OCI-LY7 (cell line): ENCODE measurements at places on chromosomes 1 and 21. TPM values are rescaled to one million over a fixed set of nuclear protein-coding genes. Genes with fewer than 3 reads are reported as not detected.

The KRTAP7-1 gene
- not detected in 2 replicates for total RNA-seq

The TMPRSS15 gene
- 0.13 and 0.48 TPM in 2 replicates for total RNA-seq

The FHAD1 gene
- not detected in 2 replicates for total RNA-seq

The CEP85 gene
- total RNA-seq, result 47.1 and 53.6 TPM in 2 replicates

The FCRL5 gene
- total RNA-seq, result 44.8 and 57.4 TPM in 2 replicates

The OVAAL gene
- not detected in 2 replicates for total RNA-seq

DNA sequence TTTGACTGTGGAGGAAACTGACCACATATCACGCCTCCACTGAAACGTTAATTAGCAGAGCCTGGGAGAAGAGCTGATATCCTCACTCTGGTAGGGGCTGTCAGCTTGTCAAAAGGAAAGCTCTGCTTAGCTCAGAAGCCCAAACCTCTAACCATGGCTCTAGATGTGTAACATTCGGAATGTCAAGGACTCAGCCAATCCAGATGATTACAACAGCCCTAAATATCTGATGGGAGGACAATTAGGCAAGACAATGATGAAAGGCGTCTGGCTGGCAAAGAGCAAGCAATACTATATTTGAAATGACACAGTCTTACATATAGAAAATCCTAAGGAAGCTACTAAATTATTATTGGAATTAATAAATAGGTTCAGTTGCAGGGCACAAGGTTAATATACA is 45.7 kb upstream of the COX20 start:
- no peak for DNase-seq

DNA sequence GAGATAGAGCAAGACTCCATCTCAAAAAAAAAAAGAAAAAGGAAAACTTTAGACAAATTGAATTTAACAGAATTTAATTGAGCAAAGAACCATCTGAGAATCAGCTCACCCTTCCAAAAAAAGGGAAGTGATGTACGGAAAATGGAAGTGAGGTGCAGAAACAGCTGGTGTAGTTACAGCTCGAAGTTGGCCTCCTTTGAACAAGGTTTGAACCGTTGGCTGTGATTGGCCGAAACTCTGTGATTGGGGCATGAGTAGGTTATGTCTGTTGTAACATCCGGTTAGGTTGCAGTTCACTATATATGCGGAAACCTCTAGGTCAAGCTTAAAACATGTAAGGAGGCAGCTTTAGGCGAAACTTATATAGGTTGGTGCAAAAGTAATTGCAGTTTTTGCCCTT is 97.9 kb upstream of the KIF26B start:
- DNase-seq, result no peak

DNA sequence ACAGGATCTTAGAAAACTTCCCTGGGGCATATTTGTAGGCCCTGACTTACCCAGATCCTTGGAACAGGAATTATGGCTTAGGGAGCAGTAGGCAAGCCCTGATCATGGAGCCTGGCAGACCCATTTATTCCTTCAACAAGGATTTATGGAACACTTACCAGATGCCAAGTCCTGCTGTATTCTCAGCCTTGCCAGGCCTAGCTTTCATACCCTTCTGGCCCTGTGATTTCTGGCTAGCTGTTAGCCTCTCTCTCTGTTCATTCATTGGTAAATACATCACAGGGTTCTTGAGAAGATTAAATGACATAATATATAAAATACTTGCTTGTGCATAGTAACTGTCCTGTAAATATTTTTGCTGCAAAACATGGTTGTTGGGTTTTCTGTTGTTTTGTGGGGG is 32.4 kb upstream of the SRP9 start:
- DNase-seq, result no peak

DNA sequence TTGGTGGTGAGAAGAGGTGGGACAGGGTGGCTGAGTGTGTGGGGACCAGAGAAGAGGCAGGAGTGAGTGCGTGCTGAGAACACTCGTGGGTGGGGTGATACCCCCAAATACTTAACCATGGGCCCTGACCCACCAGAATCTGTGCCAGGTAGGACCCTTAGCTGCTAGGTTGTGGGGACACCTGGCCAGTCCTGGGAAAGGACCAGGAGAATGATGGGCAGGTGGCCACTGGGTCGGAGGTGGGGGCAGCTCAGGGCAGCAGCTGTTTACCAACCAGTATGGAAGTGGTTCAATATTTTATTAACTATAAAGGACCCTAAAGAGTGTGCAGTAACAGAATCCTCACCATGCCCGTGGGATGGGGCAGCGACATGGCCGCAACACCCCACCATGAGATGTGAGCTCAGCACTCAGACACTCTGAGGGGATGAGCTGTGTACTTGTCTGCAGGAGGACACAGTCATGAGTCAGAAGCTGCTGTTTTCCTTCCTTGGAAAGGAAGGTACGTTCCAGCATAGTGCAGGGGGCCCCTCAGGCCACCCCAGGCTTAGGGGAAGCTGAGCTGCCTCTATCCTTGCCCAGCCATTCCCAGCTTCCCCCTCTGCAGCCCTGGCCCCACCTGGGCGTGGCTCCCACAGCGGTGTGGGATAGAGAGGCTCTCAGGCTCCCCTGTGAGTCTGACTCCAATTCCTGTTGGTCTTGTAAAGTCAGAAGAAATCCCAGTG is 25.4 kb downstream of the TEX35 start:
- no peak for DNase-seq

GRCh38 chr1:30012455-30013440 is 710.6 kb downstream of the MATN1 start:
- DNase-seq, result no peak

DNA sequence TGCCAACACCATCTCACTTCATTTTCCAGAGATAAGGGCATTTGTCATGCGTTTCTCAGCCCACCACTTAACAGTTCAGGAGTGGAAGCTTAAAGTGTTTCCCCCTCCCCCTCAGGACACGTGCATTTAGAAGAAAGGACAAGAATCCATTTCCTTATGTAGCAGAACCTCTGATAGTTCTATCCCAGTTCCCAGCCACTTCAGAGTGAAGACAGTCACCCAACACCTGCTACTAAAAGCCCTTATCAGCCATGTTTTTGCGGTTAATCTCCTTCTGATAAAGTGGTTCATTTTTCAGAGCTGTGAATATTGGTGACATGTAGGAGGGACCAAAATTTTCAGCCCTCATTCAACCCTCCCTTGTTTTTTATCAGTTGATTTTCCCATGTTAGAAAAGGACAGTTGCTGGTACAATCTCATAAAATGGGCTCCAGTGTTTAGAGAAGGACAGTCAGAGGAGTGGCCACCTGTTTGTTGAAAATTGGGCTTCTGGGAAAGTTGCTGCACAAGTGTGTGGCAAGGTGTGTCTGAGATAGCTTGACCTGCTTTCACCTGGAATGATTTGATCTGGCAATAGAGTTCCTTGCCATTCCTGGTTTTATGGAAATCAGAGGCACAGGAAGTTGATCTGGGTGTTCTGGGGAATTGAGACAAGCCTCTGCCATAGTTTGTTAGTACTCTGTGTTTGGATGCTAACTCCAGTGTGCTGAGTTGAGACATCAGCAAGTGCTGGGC is 114.0 kb downstream of the PPP1R12B start:
- no peak for DNase-seq

- DNase-seq, result no peak
Observed at GRCh38 chr1:183139281-183139942, 46.7 kb upstream of the LAMC2 start.

GRCh38 chr1:229161740-229162139 is 109.2 kb upstream of the RAB4A start:
- DNase-seq, result no peak
